ENCODE measurements at places on chromosomes 4 and X.

GRCh38 chr4:40168070-40168469, 28.8 kb upstream of the RHOH start:
- no peak for DNase-seq

DNA sequence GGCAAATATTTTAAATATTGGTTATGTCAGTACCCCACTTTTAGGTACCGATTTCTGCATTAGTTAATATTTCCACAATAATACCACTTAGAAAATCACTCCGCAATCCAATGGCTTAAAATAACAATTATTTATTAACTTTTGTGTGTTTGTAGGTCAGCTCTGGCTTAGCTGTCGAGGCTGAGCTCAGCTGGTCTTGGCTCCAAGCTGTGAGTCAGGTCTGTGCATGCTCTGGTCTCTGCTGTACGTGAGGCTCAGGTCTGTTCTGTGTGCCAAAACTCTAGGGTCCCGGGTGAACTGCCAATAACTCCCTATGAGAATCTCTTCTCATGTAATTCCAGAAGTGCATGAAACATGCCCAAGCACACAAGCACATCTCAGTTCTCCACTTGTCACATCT, 245.8 kb upstream of the GK2 start:
- no peak for DNase-seq

DNA sequence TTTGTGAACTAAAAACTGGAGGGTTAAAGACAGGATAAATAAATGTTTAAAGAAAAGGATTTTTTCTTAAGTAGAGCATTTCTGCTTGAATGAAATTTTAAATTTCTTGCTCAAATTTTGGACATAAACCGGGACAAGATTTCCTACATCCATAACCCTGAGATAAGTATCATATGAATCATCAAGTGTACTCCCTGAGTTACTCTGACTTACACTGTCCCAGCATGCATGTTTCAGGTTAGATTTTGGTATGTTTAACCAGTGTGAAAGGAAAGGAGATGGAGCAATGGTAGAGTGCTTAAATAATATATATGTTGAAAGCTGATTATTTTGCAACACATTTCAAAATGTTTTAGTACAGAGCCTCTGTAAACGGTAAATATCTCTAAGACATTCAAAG, 175.2 kb downstream of the ADGRL3 start:
- DNase-seq = no peak

- no peak for DNase-seq
Observed at GRCh38 chr4:105989485-105990242, 94.4 kb downstream of the NPNT start.

GRCh38 chrX:46687619-46688018, 71.3 kb downstream of the SLC9A7 start:
- no peak for DNase-seq

All from A673 (cell line).